EH (cell line): ENCODE measurements at places on chromosomes 3 and 15.

DNA sequence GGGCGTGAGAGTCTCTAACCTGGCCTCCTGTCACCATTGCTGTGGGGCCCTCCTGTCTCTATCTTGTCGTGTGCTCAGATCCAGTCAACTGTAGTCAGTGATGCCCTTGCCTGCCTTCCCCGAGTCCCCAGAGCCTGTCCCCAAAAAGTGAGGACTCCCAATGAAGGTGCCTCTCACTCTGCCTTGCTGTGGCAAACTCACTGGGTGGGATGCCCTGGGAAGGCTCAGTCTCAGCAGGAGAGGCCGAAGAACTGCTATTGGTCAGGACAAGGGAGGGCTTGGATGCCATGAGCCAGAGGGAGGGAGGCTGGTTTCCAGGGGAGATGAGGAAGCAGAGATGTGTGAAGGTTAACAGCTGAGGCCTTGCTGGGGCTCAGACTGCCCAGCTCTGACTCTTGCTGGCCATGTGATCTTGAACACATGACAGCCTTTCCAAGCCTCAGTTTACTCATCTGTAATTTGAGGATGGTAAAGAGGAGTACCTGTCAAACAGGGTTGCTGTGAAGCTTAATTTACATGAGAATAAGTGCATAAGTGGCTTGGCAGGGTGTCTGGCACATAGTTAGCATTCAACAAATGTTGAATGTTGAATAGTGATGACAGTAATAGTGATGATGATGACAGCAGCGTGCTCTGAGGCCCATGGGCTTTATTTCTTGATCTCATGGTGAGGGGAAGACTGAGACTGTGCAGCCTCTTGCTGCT, 8.2 kb downstream of the KY start:
- no peak for DNase-seq

GRCh38 chr3:65875393-65876027, 163.2 kb downstream of the MAGI1 start:
- DNase-seq = no peak

GRCh38 chr3:123627673-123628670, 43.1 kb upstream of the HACD2 start:
- no peak for DNase-seq

DNA sequence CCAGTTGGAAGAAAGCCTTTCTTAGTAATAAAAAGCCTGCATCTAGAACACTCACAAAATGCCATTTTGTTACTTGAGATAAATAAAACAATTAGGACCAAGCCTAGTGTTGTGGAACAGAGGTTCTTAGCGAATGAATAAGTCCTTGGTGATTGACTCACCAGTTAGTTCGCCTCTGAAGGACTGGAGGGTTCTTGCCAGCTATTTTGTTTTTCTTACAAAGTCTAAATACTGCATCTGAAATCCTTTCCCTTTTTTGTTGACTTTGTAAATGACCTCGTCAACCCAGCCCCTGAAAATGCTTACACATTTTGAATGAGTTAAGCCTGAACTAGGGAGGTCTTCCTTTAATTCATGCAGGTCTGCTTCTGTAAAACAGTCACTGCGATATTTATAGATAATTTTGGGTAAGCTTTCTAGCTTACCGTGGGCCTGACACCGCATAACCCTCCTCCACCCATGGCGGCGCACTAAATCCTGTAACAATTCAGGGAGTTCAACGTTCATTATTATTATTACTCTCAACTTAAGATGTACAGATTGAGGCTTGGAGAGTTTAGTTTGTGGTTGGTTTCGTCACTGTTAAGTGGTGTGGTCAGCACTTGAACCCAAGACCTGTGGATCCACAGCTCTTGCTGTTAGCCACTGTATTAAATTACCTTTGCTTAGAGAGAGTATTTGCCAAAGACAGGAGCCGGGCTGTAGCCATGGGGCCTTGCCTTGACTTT, 45.0 kb upstream of the SACM1L start:
- DNase-seq = peak; percentile 93

GRCh38 chr3:46360907-46361306, 7.0 kb downstream of the CCR2 start:
- DNase-seq = no peak

DNA sequence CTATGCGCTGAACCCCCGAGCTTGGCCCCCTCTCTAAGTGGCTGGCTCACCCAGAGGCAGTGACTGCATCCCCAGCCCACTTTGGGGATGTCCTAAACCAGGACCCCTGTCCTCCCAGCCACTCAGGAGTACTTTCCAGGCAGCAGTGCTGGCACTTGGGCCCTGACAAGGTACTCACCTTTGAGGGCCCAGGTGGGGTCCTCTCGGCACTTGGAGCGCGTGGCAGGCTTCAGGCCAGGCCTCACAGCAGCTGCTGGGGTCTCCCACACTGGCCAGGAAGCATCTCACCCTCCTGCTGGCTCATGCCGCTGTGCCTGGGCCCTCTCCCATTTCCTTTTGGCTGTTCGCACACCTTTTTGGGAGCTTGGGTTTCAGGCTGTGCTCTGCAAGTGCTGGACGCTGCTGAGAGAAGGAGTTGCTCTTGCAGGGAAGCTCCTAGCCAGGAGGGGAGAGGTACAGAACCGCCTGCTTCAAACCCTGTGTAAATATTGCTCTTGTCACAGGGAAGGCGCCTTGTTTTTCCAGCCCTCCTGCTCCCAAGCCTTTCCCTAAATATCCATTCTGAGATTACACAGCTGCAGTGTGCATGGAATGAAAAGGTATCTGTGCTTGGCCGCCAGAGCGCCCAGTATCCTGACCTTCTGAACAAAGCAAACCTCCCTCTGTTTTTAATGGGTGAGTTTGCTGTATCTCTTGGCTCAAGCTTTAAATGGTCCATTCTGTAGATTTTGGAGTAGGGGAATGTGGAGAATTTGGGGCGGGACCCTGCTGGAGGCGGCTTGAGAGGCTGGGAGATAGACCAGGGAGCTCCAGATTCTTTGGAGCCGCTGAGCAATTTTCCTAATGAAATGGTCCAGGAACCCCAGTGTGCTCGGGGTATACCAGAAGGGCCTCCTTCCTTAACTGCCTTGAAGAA, 45.6 kb downstream of the DNASE1L3 start:
- peak; percentile 41 for DNase-seq

- peak; percentile 69 for DNase-seq
These were observed 1.3 kb downstream of the ATP13A3 start for GRCh38 chr3:194485468-194485880.

- DNase-seq = no peak
These were observed 165.8 kb downstream of the GOLIM4 start for GRCh38 chr3:167929968-167930367.

GRCh38 chr3:113247675-113248458, 36.5 kb downstream of the BOC start:
- DNase-seq = no peak

DNA sequence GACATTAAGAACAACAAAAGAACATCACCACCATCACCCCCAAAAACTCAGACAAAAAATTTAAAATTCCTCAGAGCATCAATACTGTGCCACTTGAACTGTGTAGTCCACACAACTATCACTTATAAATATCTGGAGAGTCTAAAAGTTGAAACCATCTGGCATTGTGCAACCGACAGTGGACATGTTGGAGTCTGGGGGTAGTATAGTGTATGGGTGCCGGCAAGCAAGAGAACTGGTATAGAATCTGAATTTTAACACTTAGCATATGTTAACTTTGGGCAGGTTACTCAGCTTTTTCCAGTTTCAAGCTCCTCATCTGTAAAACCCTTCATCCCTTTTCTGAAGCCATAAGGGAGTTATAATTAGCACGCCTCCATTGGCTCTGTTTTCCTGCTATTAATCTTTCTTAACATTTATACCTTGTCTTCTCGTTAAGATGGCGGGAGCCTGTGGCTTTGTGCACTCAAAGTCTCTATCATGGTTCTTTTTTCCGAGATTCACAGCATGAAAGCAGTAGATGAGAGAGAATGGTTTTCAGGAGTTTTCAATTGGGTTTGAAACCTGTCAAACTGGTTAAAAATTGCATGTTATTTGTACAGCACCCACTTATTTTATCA, 255.7 kb upstream of the TBL1XR1 start:
- no peak for DNase-seq

DNA sequence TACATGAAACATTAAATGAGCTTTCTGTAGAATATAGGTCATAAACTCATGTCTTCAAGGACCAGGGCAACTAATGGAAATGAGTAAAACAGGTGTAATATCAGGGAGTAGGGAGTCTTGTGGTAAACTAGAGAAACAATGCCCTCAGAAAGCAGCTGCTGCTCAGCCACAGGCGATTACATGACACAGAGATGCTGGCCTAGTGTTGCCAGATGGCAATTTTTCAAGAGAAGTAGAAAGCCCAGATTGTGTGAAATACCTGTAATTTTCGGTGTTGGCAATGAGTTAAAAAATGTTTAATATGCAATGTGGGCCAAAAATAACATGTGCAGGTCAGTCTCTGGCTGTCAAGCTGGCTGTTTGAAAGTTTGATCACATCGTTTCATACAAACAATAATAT, 23.4 kb downstream of the NCEH1 start:
- DNase-seq = no peak

DNA sequence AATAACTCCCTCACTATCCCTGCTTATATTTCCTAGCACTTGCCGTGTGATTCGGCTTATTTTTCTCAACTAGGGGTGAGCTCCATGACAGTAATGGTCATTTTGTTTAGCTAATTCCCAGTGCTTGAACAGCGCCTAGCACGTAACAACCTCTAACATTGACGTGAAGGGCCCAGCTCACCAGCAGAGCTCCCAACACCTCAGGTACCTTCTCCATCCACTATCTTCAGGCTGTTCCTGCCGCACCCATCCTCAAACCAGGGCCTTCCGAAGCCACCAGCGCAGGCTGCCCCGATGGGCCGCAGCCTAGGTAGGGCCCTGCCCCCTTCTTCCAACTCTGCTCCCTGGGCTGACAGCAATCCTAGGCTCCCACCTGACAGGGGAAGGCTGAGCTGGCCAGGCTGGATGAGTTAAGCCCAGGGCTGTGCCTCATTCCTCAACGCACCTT, 751 bp upstream of the RPS17 start:
- peak; percentile 32 for DNase-seq

DNA sequence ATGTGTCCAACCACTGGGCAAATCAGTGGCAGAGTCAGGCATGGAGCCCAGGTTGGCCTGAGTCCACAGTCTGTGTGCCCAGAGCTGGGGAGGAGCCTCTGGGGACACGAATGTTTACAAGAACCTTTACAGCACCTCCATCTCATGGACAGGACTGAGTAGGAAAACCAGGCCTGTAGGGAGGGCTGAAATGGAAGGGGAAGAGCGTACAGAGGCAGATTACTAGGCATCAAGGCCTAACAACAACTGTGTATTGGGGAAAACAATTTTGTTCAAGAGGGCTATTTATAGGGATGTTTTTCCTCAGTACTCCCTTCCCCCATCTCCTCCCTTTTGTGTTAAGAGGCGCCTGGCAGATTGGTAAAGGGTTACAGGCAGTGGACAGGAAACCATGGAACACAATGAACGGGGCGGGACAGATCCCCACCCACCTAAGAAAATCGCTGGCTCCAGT, 15.1 kb upstream of the ARHGAP31 start:
- DNase-seq = no peak

- no peak for DNase-seq
These were observed 340.5 kb downstream of the TBC1D5 start for GRCh38 chr3:17401912-17402311.

DNA sequence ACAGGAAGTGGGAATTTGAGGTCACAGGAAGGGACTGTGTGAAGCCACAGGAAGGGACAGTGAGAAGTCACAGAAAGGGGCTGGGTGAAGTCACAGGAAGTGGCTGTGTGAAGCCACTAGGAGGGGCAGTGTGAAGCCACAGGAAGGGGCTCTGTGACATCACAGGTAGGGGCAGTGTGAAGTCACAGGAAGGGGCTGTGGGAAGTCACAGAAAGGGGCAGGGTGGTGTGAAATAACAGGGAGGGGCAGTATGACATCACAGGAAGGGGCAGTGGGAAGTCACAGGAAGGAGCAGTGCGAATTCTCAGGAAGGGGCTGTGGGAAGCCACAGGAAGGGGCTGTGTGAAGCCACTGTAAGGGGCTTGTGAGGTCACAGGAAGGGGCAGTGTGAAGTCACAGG, 35.8 kb downstream of the GASK1A start:
- no peak for DNase-seq

DNA sequence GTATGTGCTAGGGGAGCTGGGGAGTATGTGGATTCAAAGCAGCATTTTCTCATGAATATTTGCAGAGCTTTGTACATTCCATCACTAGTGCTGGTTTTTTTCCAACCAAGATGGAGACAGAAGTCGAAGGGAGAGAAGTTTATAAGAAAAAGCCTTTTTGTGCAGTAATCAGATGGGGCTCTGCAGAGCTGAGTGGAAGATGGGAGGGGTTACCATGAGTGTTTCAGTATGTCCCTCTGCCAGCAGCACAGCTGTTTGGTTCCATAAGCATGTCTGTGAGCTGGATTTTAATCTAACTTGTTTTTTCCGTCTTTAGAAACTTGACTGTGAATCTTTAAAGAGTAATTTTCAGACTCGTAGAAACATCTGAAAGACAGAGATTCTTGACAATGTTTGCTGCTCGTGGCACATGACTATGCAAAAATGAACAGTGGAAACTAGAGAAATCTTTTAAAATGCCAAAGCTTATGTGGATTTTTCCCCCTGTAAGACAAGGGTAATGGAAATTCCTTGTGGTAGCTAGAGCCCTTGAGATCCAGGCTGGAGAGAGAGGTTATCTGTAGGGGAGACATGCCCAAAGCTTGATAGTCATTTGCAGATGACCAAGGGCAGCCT, 20.3 kb downstream of the STARD9 start:
- DNase-seq = no peak

DNA sequence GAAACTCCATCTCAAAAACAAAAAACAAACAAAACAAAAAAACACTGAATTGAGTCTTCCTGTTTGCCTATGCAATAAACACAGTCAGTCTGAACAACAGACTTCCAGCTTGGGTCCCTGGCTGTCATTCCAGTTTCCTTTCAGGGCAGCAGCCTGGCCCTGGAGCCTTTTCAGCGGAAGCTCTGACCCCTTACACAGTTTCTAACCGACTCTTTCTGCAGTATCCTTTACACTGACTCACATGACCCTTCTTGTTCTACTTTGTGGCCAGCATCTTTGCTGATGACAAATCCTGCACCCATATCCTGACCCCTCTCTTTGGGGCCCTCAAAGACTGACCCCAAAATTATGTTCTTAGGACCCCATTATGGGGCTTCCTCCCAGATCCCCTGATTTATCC, 38.3 kb upstream of the INO80 start:
- no peak for DNase-seq

- DNase-seq = peak; percentile 55
These were observed 62.9 kb downstream of the ADCY5 start for GRCh38 chr3:123385981-123386380.

- peak; percentile 10 for DNase-seq
These were observed 408.0 kb downstream of the TBL1XR1 start for GRCh38 chr3:176789281-176789705.

GRCh38 chr15:57283774-57284503, 92.4 kb upstream of the CGNL1 start:
- DNase-seq = no peak

- no peak for DNase-seq
These were observed 20.9 kb downstream of the PSTPIP1 start for GRCh38 chr15:77015646-77016320.

GRCh38 chr15:66323312-66323928, 30.1 kb downstream of the DIS3L start:
- no peak for DNase-seq

GRCh38 chr15:60908888-60909287, 320.2 kb downstream of the RORA start:
- no peak for DNase-seq
